Stimulated activated CD4-positive, alpha-beta T cell treated with anti-CD3 and anti-CD28 coated beads, TNF-alpha, amount 100 ng/mL, for 1 hour (primary cell): ENCODE measurements at places on chromosomes 5 and 9.

DNA sequence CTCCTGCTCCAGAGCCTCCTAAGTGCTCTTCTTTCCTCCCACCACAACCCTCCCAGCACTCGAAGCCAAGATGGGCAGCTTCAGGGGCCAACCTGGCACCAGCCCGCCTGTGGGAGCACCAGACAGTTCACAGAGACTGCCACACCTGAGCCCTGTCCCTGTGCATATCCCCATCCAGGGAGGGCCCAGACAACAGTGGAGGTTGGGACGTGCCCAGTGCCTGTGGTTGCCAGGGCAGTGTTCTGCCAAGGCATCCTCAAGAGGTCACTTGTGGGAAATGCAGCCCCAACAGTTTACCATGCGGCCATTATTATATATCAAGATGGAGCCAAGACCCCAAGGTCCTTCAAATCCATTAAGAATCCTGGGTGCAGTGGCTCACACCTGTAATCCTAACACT, 23.0 kb upstream of the TRIO start:
- no peak for DNase-seq

- no peak for DNase-seq
These were observed 16.6 kb downstream of the DMRTA1 start for GRCh38 chr9:22463205-22463604.

- DNase-seq = no peak
These were observed 37.7 kb upstream of the VCAN start for GRCh38 chr5:83433891-83434290.

GRCh38 chr5:88193896-88194295, 74.7 kb downstream of the TMEM161B start:
- DNase-seq = no peak

- DNase-seq = no peak
These were observed 279.1 kb downstream of the SAXO1 start for GRCh38 chr9:18753904-18754303.

DNA sequence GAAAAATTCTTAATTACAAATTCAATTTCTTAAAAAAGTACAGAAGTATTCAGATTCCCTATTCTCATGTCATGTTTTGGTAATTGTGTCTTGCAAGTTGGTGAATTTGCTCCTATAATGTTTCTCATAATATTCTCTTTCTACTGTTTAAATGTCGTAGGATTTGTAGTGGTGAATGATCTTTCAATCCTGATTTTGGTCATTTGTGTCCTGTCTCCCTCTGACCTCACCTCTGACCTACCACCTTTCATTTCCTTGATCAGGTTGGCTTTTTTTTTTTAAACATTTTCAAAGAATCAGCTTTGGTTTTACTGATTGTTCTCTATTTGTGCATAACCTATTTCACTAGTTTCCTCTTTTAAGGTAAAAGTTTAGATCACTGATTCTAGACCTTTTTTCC, 102.6 kb downstream of the AUH start:
- DNase-seq = no peak

GRCh38 chr5:69042915-69043654, 50.7 kb upstream of the SLC30A5 start:
- peak; percentile 72 for DNase-seq

DNA sequence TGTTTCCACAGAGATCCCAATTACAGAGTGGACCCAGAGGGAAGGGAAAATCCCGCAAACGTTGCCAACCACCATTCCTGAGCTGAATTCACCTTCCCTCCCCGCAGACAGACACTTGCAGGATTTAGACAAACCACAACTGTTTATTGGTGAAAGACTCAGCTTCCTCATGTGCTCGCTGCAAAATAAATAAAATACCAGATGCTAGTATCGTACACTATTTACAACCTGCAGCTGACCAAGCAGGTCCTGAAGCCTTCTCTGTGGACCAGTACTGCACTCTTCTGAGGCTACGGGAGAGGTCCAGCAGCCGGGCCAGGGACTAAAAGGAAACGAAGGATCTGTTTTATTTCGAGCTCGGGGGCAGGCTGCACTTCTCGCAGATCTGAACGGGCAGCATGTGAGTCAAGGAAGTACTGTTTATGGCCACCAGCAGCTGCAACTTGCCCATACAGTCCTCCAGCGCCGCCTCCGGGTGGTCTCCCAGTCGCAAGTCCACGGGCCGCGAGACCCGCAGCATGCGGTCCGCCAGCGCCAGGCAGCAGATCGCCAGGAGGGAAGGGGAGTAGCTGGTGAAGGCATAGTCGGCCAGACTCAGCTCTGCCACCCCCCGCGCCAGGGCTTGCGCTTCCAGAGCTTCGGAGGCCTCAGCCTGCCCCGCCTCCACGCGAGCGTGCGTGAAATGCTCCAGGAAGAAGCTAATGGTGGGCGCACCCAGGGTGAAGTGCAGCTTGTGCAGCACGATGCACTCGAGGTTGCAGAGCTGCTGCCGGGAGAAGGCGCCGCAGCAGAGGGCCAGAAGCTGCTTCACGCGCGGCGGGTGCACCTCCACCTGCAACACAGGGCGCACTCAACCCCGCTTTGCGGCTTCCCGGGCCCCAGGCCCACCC, 2.1 kb downstream of the CCNO start:
- no peak for DNase-seq

DNA sequence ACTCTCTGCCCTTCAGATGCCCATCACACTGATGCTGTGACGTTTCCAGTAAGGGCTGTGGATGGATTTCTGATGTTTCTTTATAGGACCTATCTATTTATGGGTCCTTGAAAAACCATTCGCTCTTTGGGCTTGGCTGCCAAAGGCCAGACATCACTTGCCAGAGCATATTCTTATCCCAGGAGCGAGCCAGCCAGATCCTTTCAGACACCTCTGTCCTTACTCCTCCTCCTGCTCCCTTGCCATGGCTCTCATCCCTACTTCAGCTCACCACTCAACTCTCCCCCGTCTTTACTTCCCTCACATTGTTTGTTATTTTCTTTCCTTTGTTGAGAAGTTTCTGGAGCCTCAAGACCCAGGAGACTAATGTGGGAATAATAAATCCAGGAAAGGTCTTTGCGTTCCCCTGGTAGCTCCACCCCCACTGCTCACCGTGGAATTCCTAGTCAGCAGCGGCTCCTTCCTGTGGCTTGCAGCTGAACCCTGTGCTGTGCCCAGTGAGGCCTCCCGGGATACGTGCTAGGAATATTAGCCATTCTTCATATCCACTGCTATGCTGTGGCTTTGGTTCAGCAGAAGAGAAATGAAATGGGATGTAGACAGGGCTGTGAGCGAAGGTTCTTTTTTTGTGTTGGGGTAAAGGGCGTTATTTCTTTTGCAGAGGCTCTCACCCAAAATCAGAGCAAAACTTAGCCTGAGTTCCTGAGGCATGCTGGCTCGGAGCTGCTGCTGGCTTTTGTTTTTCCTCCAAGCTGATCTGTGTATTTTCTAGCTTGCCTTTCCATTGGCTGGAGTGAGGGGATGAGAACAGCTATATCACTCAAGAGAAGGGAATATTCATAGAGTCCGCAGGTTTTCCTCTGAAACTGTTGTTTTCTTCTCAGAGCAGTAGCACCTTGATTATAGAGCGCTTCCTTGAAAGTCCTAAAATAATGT, 171.1 kb downstream of the SAXO1 start:
- no peak for DNase-seq

- no peak for DNase-seq
These were observed 38.0 kb upstream of the CCDC152 start for GRCh38 chr5:42718591-42718990.

GRCh38 chr5:137488516-137488915, 10.6 kb downstream of the SPOCK1 start:
- no peak for DNase-seq

GRCh38 chr9:22682961-22683699, 236.5 kb downstream of the DMRTA1 start:
- no peak for DNase-seq

- no peak for DNase-seq
These were observed 38.8 kb downstream of the MRPL36 start for GRCh38 chr5:1760656-1761452.

GRCh38 chr5:64800926-64801325, 32.2 kb downstream of the CWC27 start:
- DNase-seq = no peak

DNA sequence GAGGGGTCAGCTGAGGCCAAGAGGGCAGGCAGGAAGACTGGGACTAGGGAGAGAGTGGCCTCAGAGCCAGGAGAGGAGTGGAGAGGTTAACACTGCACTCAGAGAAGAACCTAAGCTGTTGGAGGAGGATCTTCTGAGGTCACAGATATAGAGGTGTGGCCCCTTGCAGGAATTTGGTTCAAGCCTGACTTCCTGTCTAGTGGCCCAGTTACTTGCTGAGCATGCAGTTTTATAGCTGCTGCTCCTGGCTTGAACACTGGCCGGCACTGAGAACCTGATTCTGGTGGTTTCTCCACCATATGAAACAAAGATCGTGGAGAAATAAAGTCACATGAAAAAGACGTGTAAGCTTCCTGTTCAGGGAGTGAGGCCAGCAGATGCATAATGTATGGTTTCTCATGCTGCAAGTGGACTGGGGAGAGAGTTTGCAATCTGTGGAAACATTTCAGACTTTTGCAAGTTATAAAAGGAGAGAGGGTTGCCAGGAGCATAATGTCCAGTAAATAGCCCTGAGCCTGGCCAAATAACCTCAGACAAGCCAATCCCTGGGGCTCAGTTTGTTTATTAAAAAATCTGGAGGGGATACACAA, 82.6 kb downstream of the GALNT10 start:
- no peak for DNase-seq

DNA sequence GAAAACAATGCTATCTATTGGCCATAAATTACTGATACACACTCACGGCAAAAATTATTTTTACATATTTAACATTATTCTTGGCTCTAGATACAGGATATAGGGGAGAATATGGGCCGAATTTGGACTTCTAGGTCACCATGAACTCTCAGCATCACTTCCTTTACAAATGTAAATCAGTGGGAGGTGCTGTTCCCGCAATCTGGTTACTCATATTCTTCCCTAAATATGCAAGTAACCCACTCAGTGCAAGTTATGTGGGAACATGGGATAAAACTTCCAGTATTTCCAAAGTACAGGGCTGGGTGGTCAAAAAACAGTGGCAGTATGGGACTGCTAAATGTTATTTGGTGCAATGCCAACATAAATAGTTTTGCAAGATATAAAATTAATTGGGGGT, 145.6 kb downstream of the PPP2R2B start:
- no peak for DNase-seq

GRCh38 chr5:8961219-8961618, 584.7 kb downstream of the SEMA5A start:
- no peak for DNase-seq

GRCh38 chr9:87713988-87714330, 12.0 kb upstream of the CTSL start:
- no peak for DNase-seq

DNA sequence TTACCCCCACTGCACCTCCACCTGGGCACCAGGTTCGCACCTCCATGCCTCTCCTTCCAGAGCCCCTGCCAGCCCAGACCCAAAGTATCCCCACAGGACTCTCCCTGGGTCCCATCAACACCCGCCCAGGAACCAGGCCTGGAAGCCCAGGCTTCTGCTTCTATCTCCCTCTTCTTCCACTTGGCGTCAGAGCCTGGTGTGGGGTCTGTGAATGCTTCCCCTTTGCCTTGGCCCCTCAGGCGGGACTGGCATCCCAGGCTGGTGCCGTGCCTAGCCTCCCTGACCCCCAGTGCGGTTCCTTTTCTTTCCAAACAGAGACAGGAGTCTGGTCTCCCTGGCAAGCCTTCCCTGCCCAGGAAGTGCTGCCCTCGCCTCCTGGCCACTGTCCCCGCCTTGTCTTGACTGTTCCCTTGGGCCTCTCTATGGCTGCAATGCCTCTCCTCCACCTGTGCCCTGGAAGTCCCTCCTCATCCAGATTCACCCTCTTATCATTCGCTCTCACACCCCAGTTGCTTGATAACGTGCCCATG, 7.8 kb upstream of the TBC1D9B start:
- DNase-seq = no peak

- DNase-seq = peak; percentile 77
These were observed 6.9 kb upstream of the NDUFB6 start for GRCh38 chr9:32579706-32580331.

GRCh38 chr5:36648426-36648825, 42.0 kb downstream of the SLC1A3 start:
- DNase-seq = no peak

DNA sequence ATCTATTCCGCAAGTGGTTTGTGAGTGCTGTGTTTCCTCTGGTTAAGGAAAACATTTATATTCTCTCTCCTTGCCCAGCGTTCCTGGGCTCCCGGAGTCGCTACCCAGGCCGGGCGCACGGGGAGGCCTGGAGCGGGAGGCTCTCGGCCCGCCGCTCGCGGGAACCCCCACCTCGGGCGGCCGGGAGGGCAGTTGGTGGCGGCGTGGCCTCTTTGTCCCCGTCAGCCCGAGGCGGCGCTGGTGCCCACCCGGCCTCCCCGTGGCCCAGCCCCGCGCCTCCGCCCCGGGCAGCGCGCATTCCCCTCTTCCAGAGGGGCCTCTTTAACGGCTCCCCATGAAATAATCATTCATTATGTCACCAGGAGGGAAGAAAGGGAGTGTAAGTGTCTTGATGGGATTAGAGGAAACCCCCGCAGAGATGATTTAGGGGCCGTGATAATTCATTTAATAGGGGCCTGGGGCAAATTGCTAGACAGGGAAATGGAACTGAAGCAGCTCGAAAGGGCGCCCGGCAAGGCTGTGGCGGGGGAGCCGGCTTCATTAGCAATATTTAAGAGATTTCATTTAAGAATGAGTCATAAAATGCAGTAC, 181.9 kb upstream of the TBCA start:
- no peak for DNase-seq

GRCh38 chr5:31107091-31107518, 86.4 kb upstream of the CDH6 start:
- no peak for DNase-seq

GRCh38 chr5:57495285-57496086, 12.9 kb upstream of the ACTBL2 start:
- DNase-seq = no peak

- DNase-seq = no peak
These were observed 19.9 kb upstream of the TMEM250 start for GRCh38 chr9:136138566-136138965.

DNA sequence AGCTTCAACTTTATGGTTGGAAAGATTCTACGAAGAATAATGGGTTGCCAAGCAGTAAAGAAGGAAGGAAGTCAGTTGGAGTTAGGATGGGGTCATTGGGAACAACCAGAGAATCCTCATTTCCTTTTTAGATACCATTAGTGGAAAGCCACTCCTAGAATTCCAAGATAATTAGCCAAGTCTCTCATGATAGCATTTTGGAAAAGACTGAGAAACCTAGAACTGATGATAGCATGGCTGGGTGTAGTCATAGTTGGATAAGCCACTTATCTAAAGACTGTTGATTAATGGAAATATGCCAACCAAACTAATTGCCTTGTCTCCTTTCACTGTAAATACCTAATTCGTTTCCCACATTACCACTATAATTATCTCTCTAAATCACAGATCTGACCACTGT, 377.0 kb downstream of the GLIS3 start:
- DNase-seq = no peak
